Activated T-cell treated with anti-CD3 and anti-CD28 coated beads, Interleukin-2, amount 50 U/mL, for 1 hour (primary cell): ENCODE measurements at places on chromosomes 11 and 22.

GRCh38 chr11:96188243-96189006 lies 154.6 kb downstream of the MAML2 start:
- no peak for DNase-seq

- no peak for DNase-seq
Observed at GRCh38 chr11:115184901-115185300, 319.3 kb downstream of the CADM1 start.

GRCh38 chr11:8740129-8740528 lies 57.5 kb downstream of the RPL27A start:
- DNase-seq, result no peak

GRCh38 chr11:67648140-67648795 lies 2.3 kb downstream of the ACY3 start:
- peak; percentile 58 for DNase-seq

- DNase-seq, result no peak
Observed at GRCh38 chr22:45670981-45671782, 452 bp upstream of the ATXN10 start.

- no peak for DNase-seq
Observed at GRCh38 chr11:33988586-33989370, 62.8 kb upstream of the CAPRIN1 start.

- no peak for DNase-seq
Observed at GRCh38 chr11:36487619-36488018, 22.5 kb downstream of the TRAF6 start.

- DNase-seq, result no peak
Observed at GRCh38 chr11:63611395-63611747, 2.9 kb downstream of the PLAAT3 start.

GRCh38 chr11:76637491-76638269 lies 32.9 kb downstream of the LRRC32 start:
- DNase-seq, result no peak

DNA sequence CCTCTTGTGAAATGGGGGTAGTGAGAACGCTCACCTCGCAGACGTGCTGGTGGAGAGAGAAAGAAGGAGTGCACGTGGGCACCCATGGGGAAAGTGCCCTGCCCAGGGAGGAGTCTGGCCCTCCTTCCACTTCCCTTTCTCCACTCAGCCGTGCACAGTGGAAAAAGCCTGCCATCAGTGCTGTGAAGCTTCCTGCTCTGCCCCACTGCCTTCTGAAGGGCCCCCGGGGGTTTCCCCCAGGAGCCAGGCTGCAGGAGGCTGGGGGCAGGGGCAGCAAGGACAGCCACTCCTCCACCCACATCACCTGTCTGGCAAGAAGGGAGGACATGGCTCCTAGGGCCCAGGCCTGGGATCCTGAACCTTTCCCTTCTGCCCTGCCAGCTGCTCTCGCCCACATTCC lies 7.6 kb downstream of the TP53I11 start:
- DNase-seq, result no peak

DNA sequence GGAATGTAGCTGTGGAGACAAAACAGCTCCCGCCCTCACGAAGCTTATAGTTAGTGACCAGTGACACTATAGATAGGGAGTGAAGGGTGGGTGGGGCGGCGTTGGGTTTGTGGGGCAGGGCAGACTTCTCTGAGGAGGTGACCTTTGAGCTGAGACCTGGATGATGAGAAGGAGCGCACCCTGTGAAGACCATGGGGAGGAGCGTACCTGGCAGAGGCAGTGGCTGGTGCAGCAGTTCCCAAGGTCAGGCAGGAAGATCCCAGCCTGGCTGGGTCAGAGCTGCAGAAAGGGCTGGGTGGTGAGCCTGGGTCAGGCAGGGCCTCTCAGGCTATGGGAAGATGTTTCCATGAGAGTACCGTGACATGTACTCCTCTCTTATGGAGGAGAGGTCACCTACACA lies 135.0 kb upstream of the RCN1 start:
- DNase-seq, result no peak

- no peak for DNase-seq
Observed at GRCh38 chr11:46912526-46913150, 5.7 kb downstream of the LRP4 start.

GRCh38 chr11:96235751-96236150 lies 107.2 kb downstream of the MAML2 start:
- DNase-seq, result no peak

DNA sequence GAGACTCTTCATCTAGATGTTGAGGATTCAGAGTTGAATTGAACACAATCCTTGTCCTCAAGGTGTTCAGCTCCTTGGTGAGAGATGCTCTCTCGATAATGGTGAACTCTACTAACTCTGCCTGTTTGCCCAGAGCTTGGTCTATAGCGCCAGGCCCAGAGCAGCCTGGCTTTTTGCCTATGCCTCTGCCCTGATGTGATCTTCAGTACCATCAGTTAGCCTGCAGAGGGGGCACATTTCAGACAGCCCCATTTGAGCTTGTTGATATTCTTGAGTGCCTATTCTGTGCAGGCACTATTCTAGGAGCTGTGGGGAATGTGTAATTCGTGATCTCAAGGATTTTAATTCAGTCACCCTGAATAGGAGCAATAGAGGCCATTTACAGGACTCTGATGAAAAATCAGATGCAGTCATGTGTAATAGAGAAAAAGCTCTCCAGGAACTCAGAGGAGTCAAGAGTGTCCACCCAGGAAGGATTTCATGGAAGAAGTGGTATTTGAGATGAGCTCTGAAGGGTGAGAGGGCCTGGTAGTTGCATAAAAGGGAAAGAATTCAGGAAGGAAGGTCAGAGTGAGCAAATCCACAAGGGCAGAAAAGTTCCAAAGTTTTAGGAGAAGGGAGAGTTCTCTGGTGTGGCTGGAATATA lies 19.3 kb downstream of the GTPBP1 start:
- peak; percentile 41 for DNase-seq

DNA sequence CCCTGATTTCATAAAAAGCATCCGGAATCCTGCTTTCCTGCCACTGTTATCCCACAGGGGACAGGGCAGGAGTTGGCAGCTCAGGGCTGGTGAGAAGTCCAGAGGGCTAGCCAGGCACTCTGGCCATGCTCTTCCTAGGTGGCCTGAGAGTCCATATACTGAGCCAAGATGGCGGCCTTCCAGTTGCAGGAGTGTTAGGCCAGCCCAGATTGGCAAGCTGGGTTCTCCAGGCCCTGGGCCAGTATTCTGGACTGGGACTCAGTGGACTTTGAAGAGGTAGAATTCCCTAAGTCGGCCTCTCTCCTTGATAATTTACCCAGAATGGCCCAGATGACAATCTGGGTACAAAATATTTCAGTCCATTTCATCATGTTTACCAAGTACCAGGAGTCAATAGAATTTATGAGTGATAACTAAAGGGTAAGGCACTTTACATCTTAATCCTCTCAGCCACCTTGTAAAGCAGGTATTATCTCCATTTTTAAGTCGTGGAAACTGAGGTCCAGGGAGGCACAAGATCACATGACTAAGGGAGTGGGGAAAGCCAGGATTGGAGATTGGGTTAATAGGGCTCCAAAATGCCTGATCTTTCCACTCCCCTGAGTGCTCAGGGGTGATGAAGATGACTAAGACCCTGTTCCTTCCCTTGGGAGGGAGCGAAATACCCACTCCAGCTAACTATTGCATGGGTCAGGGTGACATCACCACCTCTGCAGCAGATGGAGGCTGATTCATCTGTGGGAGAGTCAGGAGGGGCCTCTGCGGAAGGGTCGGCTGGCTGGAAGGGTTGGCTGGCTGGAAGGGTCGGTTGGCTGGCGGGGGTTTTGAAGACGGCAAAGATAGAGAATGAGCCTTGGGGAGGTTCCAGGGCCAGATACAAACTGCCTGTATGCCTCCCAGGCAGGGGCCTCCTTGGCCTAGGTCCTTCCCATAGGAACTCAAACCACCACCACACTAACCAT lies 1.2 kb upstream of the MICALL1 start:
- no peak for DNase-seq

DNA sequence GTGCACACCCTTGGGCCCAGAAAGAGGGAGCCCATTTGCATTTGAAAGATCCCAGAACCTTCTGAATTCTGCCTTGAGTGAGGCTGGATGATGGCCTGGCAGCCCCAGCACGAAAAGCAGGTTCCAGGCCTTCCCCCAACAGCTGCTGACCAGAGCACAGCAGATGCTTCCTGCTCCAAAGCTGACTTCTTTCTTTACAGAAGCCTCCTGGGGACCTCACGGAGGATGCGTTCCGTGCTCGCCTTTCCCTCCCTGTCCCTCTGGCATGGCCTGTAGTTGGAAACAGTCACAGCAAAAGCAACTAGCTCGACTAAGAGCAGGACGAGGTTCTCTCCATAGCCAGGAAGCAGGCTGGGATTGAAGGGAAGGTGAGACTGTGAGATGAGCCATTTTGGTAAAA lies 107.7 kb upstream of the B3GAT1 start:
- DNase-seq, result no peak
